ENCODE measurements at places on chromosomes 11 and 22.

DNA sequence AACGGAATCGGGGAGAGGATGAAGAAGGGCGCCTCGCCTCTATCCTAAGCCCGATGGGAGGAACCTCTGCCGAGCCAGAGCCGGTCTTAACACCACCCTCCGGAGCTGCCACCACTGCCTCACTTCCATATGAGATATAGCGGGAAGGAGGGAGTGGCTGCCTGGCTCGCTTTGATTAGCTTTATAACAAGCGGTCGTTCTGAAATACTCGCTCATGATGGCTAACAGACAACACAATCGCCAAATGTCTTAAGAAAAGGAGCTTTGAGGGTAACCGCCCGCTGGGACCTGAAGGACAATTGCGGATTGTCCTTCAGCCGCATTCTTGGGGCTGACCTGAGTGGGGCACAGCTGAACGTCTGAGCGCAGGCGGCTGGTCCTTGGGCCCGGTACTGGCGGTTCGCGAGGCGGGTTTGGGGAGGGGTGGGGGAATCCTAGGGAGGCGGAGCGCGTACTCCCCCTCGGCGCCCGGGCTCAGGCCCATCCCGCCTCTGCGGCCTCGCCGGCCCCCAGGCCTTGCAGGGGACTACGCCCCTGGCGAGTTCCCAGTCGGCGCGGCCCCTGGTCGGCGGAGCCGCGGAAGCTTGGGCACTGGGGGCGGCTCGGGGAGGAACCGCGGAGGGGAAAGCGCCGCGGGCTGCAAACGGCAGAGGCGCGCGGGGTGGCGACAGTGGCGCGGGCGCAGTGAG lies at the start of gene PLAAT5:
Gene PLAAT5 (minus strand): TSS at position 617 of the 689 bp plus-strand sequence. CDS start 133 bp downstream, at position 484.
- DNase-seq, result no peak

- DNase-seq, result no peak
Observed at GRCh38 chr11:75868990-75869389, 54.0 kb downstream of the UVRAG start.

GRCh38 chr22:50015451-50016307 lies 3.1 kb upstream of the IL17REL start:
- DNase-seq, result no peak

DNA sequence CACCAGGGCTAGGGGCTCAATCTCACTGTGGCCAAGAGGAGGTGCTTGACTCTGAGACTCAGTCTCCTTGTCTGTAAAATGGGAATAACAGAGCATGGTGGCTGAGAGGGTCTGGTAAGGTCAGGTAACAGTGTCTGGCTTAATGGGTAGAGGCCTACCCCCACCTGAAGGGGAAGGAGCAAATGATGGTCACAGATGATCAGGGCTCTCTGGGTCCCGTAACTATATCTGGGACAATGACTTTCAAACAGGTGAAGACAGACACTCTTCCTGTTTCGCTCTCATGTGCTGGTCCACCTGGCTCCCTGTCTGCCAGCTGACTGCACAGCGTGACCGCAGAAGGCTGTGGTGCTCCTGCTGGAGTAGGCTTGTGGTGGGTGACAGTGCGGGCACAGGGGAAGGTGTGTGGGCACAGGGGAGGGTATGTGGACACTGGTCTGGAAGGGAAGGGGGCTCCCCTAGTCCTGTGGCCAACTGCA lies 4.0 kb downstream of the A4GALT start:
- no peak for DNase-seq

GRCh38 chr22:30288419-30289140 lies 725 bp downstream of the CASTOR1 start:
- DNase-seq, result no peak

DNA sequence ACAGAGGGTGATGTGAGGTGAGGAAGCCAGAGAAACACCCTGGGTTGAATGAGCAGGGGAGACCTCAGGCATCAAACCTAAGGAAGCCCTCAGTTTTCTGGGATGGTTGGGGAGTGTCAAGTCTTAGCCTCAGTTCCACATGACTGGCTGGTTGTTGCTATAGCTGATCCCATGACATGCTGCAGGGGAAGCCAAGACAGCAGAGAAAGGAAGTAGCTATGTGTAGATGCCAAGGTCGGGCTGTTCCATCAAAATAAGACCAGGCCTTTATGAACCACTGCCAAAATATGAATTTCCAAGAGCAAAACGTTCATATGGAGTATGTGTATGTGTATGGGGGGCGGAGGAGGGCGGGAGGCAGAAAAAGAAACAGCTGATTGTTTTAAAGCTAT lies 11.6 kb downstream of the CD59 start:
- DNase-seq, result no peak

DNA sequence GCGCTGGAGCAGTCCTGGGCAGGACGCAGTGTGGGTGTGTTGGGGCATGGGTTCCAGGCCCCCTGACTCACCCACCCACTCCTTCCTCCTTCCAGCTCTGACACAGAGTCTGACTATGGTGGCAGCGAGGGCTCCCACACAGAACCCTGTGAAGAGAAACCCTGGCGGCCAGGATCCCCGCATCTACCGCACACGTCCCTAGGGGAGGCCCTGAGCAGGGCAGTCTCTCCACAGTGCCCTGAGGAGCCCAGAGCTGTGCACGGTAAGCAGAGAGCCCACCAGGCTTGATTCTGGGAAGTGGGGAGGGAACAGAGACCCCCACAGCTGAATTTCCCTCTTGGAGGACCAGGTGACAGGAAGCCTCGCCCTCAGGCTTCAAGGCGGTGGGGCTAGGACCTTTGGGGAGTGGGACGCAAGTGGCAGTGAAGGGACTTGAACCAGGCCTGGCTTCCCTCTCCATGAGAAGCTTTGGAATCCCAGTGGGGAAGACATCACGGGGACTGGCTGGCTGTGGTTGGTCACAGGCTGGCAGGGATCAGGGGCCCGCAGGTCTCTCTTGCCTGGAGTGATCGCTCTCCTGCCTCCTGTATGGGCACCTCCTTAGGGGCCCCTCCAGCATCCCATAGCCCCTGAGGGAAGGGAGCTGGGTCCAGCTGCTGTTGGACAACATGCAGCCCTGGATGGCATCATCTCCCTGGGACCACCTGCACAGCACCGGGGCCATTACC lies 96.4 kb upstream of the PARVA start:
- DNase-seq, result no peak

DNA sequence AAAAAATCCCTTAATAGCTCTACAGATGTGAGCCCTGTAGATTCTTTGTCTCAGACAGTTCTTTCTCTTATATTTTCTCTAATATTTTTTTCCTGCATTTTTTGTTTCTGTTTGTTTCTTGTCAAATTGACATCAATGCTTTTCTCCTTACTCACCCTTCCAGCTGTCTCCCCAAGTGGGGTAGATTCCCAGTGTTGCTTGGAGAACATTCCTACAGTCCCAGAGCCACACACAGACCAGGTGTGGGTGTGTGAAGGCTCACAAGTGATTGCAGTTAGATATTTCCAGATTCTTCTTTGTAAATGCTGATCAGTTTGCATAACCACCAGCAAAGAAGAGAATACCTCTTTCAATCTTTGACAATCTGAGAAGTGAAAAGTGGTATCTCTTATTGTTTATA lies 7.5 kb downstream of the VPS51 start:
- no peak for DNase-seq

DNA sequence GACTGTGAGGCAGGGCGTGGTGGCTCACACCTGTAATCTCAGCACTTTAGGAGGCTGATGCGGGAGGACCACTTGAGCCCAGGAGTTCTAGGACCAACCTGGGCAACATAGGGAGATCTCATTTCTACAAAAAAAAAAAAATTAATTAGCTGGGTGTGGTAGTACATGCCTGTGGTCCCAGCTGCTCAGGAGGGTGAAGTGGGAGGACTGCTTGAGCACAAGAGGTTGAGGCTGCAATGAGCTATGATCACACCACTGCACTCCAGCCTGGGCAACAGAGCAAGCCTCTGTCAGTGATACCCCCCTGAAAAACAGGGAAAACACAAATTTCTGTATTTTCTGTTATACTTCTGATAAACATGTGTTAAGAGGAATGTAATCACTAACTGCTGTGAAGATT lies 57.8 kb upstream of the ARHGAP32 start:
- DNase-seq, result no peak

DNA sequence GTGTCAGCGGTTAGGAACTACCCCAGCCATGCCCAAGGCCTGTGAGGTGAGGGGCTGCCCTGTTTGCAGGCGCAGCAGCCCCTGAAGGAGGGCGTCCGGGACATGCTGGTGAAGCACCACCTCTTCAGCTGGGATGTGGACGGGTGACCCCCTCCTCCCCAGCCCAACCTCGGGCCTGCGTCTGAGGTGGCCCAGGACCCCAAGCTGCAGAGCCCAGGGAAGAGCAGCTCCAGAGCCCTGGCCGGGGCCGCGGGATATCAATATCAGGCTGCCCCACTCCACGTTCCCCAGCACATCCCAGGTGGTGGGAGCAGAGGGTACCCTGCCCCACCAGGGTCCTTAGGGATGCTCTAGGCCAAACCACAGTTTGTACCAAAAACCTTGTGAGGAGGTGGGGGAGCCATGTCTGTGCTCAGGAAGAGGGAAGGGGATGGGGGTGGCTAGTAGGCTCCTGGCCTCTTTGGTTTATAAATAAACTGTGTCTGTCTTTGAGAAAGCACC lies 39.3 kb downstream of the SGSM3 start:
- DNase-seq, result no peak

- no peak for DNase-seq
Observed at GRCh38 chr11:12092714-12093113, 17.7 kb upstream of the MICAL2 start.

Data from NCI-H1417 treated with DMSO at 0.1 percent for 48 hours (cell line).